ENCODE measurements at places on chromosomes 6 and 20.

GRCh38 chr6:168332020-168332419 lies 12.4 kb upstream of the DACT2 start:
- DNase-seq = no peak

DNA sequence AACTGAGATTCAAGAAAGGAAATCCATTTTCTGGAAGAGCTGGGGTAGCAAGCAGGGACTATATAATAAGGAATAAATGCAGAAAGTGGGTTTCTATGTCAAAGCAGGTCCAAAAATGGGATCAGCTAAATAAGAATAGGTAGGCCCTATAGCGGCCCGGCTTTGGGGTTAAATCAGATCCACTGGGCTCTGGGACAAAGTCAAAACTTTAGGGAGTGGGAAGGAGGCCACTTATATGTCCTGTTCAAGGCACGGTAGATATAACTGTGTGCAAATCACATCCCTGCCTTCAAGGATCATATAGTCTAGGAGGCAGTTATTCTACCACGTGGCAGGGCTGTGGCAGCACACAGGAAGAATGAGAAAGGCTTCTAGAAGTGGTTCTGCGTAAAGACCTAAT lies 191.4 kb upstream of the CDYL start:
- no peak for DNase-seq

GRCh38 chr20:33697129-33697528 lies 10.9 kb upstream of the E2F1 start:
- no peak for DNase-seq

GRCh38 chr6:167578371-167578901 lies 248.3 kb upstream of the AFDN start:
- no peak for DNase-seq

GRCh38 chr6:74892091-74892490 lies 313.8 kb downstream of the COL12A1 start:
- no peak for DNase-seq

DNA sequence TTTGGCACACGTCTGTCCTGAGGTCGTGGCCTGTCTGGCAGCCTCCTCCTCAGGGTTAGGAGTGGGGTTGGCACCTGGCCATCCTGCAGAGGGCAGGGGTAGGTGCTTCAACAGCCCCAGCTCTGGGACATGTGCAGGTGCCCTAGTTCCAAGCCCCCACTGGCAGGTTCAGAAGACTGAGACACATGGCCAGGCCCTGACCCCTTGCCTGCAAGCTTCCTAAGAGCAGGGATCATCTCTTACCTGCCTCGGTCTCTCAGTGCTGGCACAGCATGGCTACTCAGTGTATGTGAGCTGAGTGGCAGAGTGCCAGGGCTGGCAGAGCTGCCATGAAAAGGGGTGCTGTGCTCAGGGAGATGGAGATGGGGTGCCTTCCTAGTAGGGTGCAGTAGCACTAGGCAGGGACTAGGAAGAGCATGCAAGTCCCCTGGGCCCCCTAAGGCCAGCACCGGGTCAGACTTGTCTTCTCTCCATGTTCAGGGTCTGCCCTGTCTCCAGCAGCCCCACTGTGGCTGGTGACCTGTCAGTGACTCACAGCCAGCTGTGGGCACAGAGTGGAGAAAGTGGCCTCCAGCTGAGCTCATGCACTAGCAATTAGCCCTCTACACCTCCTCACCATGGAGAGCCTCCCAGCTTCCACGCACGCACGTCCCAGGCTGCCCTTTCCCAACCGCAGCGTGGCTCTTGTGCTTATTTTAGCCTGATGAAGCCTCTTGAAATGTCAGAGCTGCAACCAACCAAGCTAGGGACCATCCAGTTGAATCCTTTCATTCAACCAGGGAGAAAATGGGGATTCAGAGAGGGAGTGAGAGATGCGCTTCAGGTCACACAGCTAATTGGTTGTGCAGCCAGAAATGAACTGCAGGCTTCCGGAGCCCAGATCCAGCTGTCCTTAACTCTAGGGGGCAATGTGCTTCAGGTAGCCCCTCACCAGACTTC lies 116.6 kb downstream of the MRPL14 start:
- no peak for DNase-seq

GRCh38 chr6:75205776-75206575 lies at the start of gene COL12A1:
Gene COL12A1, minus strand, starts transcription at chr6:75206053. Its CDS starts 3,261 bp downstream, at chr6:75202792.
- peak; percentile 33 for DNase-seq

GRCh38 chr6:132751306-132751705 lies 6.4 kb downstream of the VNN2 start:
- DNase-seq = no peak

GRCh38 chr6:47288267-47289090 lies 21.2 kb downstream of the TNFRSF21 start:
- no peak for DNase-seq

DNA sequence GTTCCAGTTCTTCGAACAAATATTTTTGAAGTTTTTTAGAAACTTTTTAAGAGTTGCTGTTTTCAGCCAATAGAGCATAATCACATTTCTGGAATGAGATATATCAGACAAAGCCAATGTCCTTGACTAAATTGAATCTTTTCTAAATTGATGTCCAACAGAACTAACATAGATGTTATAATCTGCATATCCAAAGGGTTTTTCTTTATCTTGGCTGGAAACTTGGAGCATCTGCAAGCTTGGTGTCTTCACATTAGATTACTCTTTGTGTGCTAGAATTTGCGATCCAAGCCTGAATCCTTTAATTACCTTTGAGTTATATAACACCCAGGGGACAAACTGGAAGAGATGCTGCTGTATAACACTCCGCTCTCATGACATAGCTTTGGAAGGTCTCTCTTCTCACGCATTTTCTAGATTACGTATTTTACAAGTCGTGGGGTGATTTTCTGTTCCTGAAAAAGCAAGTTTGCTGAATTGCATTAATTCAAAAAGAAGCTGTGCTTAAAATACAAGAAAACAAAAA lies 64.4 kb upstream of the FUCA2 start:
- no peak for DNase-seq

- no peak for DNase-seq
Measured at GRCh38 chr6:105911106-105911629, 175.0 kb upstream of the PRDM1 start.

DNA sequence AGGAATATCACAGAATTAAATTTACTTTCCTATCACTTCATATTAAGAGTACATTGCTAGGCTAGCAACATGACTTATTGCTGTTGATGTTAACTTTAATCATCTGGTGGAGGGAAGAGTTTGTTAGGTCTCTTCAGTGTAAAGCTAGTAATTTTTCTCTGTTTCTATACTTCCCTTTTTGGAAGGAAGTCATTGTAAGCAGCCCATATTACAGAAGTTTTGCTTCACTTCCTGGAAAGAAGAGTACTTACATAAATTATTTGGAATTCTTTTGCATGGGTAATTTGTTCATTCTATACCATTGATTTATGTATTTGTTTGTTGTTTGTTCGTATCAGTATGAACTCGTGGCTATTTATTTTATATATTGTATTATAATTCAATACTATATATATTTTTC lies 405.2 kb downstream of the RFPL4B start:
- DNase-seq = no peak

DNA sequence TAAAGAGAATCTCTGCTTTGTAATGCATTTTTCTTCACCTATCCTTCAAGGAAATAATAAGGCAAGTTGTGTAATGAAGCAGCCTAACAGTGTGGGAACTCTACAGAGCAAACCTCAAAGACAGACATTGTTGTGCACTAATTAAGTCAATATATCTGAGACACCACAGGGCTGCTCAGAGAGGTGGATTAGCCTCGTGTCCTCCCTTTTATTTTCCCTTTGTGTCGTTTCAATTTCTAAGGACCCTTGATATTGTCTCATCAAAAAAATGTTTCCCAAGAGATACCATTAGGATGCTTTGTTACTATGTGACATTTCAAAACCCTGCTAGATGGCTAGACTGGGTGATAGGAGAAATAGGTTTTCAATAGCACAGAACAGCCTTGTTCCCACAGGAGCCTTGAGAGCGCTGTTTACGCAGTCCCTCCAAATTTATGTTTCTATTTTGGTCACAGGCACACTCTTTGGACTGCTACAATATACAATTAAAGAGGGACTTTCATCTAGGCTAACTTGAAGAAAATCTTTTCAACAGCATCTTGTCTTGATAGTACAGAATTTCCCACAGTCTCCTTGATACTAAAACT lies 23.1 kb downstream of the UBE3D start:
- no peak for DNase-seq

DNA sequence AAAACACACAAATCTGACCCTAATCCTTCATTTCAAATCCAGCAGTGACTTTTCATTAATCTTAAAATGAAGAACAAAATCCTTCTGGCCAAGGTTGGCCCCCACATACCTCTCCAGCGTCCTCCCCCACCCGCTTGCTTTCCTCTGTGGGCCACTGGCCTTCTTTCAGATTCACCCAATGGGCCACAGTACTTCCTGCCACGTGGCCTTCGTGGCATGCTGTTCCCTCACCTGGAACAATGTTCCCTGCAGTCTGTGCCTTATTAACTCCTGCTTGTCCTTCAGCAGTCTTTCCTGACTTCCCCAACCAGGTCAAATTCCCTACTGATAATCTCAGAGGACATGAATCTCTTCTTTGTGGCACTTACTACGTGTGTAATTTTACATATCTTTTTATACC lies 5.3 kb upstream of the GTF2H4 start:
- no peak for DNase-seq

DNA sequence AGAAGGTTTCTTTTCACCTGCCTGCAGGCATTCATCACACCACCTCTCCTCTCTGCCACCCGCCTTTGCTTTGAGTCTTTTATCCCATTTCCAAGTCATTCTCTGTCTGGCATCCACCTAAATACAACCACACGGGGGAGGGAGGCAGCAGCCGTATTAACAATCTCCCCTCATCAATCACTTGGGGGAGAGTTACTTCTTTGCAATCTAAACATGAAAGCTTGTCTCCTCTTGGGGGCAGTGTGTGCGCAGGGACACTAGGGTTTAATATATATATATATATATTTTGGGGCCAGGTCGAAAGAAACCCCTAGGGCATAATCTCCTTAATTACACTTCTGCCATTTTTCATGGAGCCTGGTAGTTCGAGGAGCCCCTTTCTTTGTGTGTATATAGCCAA lies 214.5 kb downstream of the TSHZ2 start:
- DNase-seq = no peak

- DNase-seq = no peak
Measured at GRCh38 chr6:97322811-97323210, 39.8 kb upstream of the MMS22L start.

GRCh38 chr6:25172819-25173218 lies 106.4 kb upstream of the CARMIL1 start:
- DNase-seq = no peak

All from NCI-H2081 (cell line).